ENCODE measurements at places on chromosomes 16 and 17.

DNA sequence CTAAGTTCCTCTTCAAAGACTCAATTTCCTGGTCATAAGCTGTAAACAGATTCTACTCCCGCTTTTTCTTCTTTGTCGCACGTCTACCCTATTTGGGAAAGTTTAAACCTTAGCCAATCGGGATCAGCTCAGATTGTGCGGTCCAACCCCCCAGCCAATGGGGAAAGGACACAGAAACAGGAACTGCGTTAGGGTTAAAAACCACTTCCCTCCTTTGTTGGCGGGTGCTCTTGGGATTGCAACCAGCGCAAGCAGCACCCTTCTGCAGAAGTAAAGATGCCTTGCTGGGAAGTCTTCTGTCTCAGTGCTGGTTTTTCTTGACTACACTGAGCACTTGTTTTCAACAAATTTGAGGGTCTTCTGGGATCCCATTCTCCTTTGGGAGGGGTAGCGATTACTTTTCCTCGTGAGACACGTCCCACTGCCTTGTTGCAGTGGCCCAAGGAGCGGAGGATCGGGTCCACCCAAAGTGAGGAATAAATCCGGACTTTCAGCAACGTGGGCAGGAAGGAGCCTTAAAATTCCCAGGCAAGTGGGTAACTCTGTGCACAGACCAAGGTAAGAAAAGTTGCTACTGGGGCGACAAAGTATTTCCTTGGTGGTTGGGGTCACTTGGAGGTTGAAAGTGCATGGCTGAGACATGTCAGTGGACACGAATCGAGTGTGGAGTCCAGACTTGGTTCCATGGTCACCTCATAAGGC, 1.0 kb upstream of the YPEL3 start:
- no peak for DNase-seq

DNA sequence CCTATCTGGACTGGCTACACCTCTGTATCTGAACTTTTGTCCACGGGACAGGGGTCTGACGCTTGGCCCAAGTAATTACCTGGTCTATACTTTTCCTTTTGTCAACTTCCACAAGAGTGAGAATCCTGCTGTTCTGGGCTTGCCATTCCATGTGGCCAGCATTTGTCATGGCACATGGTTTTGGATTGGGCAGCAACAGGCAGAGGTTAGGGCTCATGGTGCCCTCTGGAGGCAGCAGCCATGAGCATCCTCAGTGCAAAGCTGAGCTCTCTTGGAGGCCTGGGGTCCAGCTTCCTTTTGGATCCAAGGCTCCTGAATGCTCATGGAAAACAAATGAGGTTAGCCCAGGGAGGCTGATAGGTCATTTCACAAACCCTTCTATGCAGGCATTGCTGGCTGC, 7.5 kb upstream of the EDC4 start:
- DNase-seq, result no peak

DNA sequence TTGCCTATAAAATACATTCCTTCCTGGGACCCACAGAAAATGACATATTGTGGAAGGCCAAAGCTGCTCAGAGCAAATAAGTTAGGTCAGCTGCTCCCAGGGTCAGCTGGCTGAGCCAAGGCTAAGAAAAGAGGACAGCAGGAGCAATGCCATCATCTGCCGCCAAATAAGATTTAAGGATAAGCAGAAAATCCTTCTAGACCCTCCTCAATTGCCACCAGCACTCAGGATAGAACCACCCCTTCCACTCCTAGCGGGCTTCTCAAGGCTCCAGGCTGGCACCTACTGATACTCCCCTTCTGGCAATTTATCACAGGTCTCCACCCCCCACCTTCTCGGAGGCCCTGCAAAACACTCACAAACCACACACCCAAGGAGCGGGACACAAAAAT, 22.9 kb downstream of the MBTPS1 start:
- no peak for DNase-seq

DNA sequence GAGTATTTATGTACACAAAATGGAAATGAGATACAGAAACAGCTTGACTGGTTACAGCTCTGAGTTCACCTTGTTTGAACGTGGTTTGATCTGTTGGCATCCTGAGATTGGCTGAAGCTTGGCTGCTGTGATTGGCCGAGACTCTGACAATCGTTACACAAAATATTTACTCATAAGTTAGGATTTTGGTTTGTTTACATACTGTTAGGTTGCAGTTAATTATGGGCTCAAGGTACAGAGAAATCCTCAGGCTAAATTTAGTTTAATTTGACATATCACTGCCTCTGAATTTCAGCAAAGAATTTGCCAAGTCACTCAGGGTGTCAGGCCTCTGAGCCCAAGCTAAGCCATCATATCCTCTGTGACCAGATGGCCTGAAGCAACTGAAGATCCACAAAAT, 227.3 kb downstream of the COPRS start:
- no peak for DNase-seq

DNA sequence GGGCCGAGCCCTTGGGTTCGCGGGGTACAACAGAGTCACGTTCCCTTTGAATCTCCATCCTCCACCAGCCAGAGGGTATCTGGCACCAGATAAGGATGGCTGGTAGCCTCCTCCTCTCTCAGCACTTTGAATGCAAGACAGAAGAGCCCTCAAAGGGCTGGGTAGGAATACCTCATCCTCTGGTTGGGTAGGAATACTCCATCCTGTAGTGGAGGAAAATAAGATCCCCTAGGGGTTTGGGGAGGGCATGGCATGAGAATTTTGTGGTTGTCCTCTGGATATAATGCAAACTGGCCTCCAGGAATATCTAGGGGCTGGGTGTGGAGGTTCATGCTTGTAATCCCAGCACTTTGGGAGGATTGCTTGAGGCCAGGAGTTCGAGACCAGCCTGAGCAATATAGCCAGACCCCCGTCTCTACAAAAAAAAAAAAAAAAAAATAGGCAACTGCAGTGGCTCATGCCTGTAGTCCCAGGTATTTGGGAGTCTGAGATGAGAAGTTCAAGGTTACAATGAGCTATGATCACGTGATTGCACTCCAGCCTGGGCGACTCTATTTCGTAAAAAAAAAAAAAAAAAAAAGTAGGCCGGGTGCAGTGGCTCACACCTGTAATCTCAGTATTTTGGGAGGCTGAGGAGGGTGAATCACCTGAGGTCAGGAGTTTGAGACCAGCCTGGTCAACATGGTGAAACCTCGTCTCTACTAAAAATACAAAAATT, 2.7 kb downstream of the IGFBP4 start:
- no peak for DNase-seq

All from stimulated activated CD8-positive, alpha-beta memory T cell treated with anti-CD3 and anti-CD28 coated beads, Interleukin-2, amount 100 ng/mL, for 1 hour (primary cell).